NCI-H774 (cell line): ENCODE measurements at places on chromosomes 4 and X.

GRCh38 chr4:137345597-137345996, 186.7 kb downstream of the PCDH18 start:
- DNase-seq = no peak

GRCh38 chrX:48958635-48959094, 1.3 kb upstream of the OTUD5 start:
- DNase-seq = no peak

DNA sequence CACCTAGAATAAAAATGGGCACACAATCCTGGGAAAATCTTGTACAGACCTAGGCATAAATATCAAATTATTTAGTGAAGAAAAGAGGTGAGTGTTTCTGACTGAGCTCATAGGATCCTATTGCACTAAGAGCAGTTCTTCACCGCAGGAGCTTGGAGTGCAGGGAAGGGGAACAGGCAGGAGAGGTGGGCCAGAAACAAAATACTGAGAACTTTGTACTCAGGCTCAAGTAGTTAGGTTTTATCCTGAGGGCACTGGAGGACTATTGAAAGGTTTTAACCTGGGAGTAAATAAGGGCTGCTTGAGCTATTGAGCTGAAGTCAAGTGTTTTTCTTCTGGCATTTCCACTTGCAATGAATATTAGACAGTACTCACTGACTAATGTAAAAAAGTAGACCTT, 12.2 kb downstream of the EPHA5 start:
- no peak for DNase-seq

DNA sequence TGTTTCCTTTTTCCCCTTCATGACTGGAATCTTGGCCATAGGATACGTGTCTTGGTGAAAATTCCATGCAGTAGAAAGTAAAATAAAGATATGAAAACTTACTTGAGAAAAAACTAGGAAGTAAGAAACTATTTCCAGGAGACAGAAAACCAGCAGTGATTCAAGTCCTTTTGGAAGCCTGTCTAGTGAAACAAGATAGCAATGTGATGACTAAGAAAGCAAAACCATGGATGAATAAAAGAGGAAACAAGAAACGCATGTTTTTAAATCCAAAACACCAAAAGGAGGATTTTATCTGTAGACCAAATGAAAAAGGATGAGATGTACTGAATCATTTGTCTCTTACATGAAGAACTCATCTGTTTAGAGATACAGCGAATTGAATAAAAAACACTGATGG, 1430.0 kb downstream of the ARAP2 start:
- no peak for DNase-seq

- DNase-seq = no peak
These were observed 1460.6 kb upstream of the PCDH7 start for GRCh38 chr4:29259556-29259955.

DNA sequence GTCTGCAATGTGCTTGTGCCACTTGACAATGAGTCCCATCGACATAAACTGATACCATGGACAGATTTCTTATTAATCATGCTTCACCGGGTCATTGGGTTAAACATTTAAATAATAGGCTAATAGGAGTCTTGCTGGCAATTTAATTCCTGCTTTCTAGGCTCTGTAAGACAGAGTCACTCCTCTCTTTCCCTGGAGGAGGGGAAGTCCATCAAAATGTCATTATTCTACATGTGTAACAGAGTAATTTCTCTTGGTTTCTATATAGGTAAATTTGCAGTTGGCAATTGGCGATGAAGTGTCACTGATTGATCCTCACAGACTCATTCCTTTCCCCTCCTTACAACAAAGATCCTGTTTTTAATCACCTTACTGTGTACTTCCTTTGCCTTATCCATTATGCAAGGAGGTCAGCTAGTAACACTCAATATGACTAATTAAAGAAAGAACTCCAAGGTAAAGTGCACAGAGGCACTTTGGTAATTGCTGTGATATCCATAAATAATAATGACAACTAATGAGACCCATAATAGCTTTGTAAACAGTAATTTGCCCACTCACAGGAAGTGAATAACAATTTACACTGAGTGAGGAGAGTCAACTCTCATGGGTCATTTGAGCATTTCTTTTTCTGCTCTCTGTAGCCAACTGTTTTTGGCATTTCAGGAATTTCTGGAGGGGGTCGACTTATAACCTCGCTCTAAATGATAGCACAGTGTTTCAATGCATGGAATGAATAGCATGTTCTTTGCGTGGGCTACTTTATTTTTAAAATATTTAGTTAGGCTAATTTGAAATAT, 184.0 kb downstream of the UGT8 start:
- DNase-seq = peak; percentile 34

GRCh38 chr4:76341063-76341462, 34.5 kb downstream of the STBD1 start:
- DNase-seq = no peak

- no peak for DNase-seq
These were observed 25.6 kb upstream of the DHRSX start for GRCh38 chrX:2526390-2526789.

- no peak for DNase-seq
These were observed 63.8 kb upstream of the ENPP6 start for GRCh38 chr4:184281231-184282139.

- DNase-seq = no peak
These were observed 137.8 kb upstream of the CPEB2 start for GRCh38 chr4:14864365-14865030.

DNA sequence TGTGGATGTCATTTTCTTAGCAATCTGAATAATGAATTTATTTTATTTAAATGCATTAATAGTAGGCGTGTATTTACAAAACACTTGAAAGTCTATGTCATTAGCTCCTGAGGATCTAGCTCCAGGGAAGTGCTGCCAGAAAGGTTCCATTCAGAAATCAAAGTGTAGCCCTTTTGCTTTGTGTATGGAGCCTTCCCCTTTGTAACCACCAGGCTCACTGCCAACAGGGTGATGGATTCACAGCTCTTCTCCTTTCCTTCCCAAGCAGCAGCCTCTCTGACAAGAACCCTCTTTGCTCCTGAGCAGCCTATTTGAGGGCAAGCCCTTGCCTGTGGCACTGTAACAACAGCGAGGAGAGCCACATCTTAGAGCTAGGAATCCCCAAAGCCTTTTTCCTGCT, 286.0 kb upstream of the RASGEF1B start:
- DNase-seq = peak; percentile 48

DNA sequence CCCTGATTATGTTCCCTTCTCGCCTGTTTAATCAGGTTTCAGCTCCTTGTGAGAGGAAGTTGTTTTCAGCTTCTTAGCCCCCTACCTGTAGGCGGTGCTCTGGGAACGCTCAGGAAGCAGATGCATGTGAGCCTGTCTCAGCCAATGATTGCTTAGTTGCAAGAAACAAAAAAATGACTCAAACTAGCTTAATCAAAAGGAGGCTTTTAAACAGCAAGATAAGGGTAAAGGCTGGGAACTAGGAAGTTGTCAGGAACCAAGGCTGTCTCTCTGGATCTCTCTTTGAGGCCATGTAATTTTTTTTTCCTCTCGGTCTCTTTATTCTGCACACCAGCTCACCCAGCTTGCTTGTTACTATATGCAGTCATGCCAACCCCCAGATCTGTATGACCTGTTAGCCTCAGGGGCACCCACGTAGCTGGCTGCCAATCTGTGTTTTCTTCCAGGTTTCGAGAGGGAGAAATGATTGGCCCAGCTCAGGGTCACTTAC, 109.1 kb downstream of the PTTG2 start:
- no peak for DNase-seq

DNA sequence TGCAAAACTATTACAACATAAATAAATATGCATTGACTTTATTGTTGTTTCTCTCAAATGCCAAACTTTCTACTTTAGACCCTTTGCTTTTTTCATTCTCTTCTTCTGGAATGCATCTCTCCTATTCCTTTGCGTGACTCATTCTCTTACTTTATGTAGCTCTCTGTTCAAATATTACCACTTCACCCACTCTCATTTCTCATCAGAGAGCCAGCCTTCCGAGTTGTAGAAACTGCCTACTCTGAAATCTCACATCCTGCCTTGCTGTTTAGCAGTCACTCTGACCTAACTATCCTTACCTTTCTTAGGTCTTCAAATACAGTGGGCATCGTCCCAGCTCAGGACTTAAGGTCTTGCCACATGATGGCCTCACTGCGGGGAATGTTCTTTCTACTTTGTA, 143.5 kb downstream of the GALNTL6 start:
- DNase-seq = no peak

GRCh38 chr4:59127006-59127405, 2016.8 kb upstream of the IGFBP7 start:
- DNase-seq = no peak

DNA sequence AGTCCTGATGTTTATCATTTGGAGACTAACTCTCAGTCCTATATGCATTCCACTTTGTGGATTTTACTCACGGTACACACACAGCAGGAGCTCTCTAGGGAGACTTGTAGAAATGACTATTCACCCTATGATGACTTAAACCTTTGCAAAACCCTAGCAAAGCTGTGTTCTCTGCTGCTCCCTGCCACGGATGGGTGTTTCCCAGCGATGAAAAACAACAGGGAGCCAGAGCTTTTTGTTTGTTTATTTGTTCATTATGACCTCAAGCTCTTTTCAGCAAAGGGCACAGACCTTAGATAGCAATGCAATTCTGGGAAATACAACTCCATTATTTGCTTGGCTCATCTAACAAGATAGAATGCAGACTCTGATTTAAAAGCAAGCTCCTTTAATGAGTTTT, 156.6 kb downstream of the GRIA3 start:
- no peak for DNase-seq
